ENCODE measurements at places on chromosomes 1 and 21. TPM values are rescaled to one million over a fixed set of nuclear protein-coding genes. Genes with fewer than 3 reads are reported as not detected.

Gene DMBX1
- total RNA-seq = not detected

Gene PCP4L1
- not detected for total RNA-seq

DNA sequence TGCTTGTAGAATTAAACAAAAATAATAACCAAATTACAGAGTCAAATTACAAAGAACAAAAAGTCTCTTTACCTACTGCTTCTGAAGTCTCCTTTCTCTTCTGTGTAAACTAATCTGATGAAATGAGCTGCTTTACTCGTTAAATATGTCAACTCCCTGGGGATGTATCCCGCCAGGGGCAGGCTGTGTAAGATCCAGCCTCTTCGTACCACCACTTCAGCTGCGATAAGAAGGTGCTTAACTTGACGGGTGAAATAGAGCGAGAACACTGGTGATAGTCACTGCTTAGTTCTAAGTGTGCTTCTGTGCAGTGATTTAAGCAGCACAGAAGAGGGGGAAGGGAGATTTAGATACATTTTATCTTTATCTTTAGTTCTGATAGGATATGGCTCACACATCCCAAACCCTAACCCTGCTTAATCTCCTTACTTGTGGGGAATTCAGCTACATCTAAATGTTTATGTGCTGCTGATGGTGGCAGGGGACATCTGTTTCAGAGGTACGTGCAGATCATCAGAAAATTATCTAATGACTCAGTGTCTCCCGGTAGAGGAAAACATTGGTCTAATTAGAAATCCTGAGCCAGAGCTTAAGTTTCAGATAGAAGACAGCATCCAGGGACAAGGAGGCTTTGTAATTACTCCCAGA lies 46.0 kb downstream of the RHOU start:
- DNase-seq = no peak

GRCh38 chr1:166999500-167000055 lies 10.5 kb downstream of the MAEL start:
- DNase-seq = no peak

DNA sequence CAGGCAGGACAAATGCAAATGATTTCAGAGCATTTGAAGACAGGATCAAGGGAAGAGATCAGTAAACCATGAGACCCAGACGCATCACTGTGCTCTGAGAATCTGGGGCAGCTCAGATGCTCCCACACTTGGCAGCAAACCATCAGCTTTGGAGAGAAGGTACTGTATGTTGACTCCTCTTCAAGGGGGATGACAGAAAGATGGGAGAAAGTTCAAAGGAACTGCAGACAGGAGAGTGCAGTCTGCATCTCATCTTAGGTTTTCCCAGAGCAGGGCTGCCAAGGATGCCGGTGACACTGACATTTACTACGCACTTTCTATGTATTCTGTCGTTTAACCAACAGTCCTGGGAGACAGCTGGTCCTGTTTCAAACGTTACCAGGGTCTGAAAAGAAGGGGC lies 35.8 kb downstream of the OLFML2B start:
- no peak for DNase-seq

Data from CD4-positive, alpha-beta memory T cell (primary cell).